ENCODE measurements at places on chromosomes 1 and 21. TPM values are rescaled to one million over a fixed set of nuclear protein-coding genes. Genes with fewer than 3 reads are reported as not detected.

GRCh38 chr21:46050668-46051378, 47.1 kb upstream of the COL6A2 start:
- no peak for DNase-seq

DNA sequence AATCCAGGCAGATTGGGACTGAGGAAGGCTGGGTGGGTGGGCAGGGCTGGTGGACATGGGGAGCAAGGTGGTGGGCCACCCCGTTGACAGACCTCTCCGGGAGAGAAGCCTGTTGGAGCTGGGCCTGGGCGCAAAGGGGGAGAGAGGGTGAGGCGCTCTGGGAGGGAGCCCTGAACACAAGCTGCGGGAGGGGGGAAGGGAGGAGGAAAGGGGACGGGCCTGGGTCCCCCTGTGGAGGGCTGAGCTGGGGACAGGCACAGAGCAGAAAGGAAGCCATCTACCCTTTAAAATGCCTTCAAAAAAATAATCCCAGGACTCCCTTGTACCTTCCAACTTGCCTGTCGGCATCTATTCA, 161.8 kb downstream of the PSMG1 start:
- no peak for DNase-seq

- DNase-seq = no peak
Measured at GRCh38 chr1:38266197-38266520, 219.6 kb upstream of the POU3F1 start.

Gene NEXN
- total RNA-seq = 1.8 TPM

Gene SELE
- not detected for total RNA-seq

Gene RIIAD1
- 6.0 TPM for total RNA-seq

Gene GPR52
- 10.2 TPM for total RNA-seq

Gene GJA4
- total RNA-seq = 1.7 TPM
